Right ventricle myocardium superior (tissue), 1 donor: ENCODE measurements at places on chromosomes 11 and 22. TPM values are rescaled to one million over a fixed set of nuclear protein-coding genes. Genes with fewer than 3 reads are reported as not detected.

Gene CNTN5
- not detected for total RNA-seq

- DNase-seq: no peak
Observed at GRCh38 chr11:38176686-38177322, 1578.8 kb upstream of the RAG2 start.

- no peak for DNase-seq
Observed at GRCh38 chr11:15699978-15700377, 585.3 kb downstream of the INSC start.

GRCh38 chr11:119319700-119320239, 2.8 kb upstream of the MCAM start:
- DNase-seq: no peak

Gene SMPD1
- 51.6 TPM for total RNA-seq

GRCh38 chr11:33362051-33362910, 105.1 kb downstream of the HIPK3 start:
- DNase-seq: no peak

- no peak for DNase-seq
Observed at GRCh38 chr11:125967515-125967914, 21.7 kb downstream of the VSIG10L2 start.

Gene EED
- total RNA-seq: 13.2 TPM

DNA sequence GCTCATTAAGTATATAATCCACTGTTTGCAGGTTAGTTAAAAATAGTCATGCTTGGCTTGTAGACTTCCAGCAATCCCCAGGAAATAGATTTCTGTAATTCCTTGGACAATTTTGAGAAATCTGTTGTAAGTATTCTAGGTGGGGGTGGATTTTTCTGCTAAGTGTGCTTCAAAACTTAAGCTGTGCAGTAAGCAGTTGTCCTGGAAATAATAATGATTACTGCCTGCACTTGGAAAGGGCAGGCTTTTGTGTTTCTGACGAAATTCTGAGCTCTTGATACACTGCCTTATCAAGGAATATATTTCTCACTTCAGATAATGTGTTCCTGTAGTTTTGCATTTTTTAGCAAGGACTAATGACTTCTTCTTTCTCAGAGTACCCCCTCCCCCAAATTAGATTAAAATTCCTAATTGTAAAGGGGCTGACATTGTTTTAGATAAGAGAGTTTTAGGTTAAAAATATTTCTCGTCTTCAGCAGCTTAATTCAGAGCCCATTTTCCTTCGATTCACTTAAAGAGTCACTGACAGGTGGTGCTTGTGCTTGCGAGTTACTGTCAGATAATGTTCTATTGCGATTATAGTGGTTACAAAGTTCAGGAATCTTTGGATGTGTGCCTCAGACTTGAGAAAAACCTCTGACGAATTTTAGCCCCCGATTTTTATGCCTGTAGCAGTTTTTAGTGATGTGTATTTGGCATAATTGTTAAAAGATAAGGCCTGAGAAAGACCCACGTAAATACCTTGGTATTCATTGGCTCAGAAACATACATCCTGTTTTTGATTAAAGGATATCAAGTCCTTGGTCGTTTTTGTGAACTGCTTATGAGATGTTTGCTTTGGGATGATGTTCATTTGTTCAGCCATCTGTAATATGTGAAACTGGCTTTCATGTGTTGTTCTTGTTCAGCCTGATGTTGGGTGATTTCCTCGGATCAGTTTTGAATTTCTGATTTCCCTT, 120.5 kb downstream of the HIPK3 start:
- DNase-seq: no peak

DNA sequence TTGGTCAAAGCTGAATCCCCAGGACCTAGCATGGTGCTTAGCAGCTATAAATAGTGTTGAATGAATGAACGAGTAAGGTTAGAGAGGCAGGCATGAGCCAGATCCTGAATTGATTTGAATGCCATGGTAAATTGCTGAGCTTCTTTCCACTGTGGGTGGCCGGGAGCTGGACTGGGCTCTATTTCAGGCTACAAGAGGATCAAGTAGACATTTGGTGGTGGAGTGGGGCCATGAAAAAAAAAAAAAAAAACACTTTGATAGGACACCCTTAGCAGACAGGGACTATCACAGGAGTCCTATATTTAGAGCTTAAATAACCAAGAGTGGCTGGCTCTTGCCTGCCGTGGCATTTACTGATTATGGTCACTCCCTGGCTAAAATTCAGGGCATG, 77.6 kb downstream of the MIAT start:
- no peak for DNase-seq

Gene PARVA
- total RNA-seq: 61.2 TPM

Gene FERMT3
- total RNA-seq: 6.0 TPM

DNA sequence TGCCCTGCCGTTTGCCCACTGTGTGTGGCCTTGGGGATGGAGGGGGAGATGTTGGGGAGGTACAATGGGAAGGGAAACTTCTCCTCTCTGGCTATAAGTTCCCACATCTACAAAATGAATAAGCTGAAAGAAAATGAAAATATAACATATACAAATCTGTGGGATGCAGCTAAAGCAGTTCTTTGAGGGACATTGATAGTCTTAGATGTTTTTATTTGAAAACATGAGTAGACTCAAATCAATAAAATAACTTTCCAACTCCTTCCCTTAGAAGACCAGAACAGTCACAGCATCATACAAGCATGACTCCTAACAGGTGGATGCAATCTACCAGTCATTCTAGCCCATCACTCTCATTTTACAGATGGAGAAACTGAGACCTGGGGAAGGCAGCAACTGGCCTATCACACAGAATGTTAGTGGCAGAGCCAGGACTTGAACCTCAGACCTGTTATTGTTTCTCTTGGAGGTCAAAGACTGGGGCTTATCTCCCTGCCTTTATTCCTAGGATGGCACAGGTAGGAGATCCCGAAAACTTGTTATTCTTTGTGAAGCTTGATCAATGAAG, 25.2 kb upstream of the CCDC86 start:
- DNase-seq: no peak

Gene CCDC188
- 0.30 TPM for total RNA-seq

DNA sequence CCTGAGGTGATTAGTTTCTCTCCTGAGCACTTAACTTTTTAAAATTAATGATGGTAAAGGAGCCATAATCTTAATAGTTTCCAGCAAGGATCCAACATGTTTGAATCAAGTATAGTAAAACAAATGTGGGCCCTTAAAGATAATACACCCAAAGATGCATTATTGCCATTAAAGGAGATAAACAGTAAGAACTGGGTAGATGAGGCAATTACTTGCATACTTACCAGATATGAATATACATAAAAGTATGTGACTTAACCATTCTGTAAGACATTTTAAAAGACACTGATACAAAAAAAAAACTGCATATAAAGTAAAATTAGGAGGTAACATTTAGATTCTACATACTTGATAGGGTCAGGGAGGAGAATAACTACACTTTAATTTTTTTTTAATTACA, 48.2 kb downstream of the CADM1 start:
- no peak for DNase-seq

- DNase-seq: no peak
Observed at GRCh38 chr22:46561435-46561905, 24.1 kb upstream of the CELSR1 start.
